ENCODE measurements at places on chromosomes 2 and 18.

- DNase-seq = no peak
Observed at GRCh38 chr2:3504741-3505140, 14.6 kb downstream of the ADI1 start.

GRCh38 chr2:196168181-196168580 lies 3.2 kb downstream of the STK17B start:
- DNase-seq = no peak

GRCh38 chr2:156423674-156424282 lies 12.4 kb upstream of the GPD2 start:
- DNase-seq = no peak

- DNase-seq = no peak
Observed at GRCh38 chr2:187920511-187920910, 366.3 kb upstream of the TFPI start.

DNA sequence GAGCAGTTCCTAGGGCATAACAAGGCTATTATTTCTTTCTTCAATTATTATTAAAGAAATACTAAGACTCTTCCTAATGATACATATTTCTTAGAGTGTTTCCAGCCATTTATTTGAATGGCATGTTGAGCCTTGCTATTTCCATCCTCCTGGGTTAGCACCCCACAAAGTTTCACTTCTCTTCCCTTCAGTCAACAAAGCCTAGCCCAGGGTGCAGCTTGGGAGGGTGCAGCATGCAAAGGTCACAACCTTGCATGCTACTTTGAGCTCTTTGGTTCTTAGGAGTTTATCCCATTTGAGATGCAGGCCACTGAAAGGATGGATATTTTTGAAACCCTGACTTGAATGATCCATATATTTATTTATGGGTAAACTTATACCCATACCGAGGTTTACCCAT lies 454.4 kb upstream of the MEIS1 start:
- DNase-seq = no peak

DNA sequence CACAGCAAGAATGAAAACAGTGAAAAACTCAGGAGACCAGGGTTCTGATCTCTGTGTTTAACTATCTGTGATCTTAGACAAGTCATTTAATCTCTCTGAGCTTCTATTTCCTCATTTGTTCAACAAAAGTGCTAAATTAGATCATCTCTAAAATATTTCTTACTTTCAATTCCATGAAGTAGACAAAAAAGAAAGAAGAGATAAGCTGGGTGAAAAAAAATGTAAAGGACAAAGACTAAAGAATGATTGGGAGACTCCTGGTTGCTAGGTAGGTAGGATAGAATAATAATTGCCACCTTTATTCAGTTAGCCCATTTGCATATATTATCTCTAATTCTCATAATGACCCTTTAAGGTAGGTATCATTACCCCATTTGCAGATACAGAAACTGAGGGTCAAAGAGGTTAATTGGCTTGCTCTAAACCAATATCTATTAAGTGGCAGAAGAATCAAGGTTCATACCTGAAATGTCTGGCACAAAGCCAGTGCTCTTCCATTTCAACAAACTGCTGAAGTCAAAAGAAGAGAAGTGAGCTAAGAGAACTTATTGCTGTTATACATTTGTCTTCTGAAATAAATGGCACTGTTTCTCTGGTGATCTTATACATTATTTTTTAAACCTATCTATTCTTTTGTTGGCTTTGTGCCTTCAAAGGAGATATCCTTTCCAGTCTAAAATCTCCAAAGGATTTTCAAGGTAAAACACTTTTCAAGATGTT lies 141.7 kb downstream of the OTX1 start:
- no peak for DNase-seq
